Osteocyte (in vitro differentiated cells): ENCODE measurements at places on chromosomes 6 and 20.

DNA sequence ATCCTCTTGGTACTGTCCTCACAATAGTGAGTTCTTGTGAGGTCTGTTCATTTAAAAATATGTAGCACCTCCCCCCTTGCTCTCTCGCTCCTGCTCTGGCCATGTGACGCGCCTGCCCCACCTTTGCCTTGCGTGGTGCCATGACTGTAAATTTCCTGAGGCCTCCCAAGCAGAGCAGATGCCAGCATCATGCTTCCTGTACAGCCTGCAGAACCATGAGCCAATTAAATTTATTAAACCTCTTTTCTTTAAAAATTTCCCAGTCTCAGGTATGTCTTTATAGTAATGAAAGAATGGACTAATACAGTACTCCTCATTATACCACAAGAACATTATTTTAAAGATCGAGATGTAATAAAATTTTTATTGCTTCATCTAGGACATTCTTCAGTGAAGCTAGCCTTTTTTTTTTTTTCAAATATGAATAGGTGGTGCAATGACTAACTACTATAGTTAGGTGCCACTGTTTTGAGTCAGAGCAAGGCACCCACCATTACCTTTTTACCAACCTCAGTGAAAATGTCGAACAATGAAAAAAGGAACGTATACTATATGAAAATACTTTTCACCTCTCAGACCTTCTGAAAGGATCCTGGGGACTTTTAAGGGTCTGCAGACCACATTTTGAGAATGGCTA lies 191.1 kb upstream of the SGK1 start:
- H3K27ac ChIP-seq = no peak overlapping the region
- no peak overlapping the region for H3K4me3 ChIP-seq
- DNase-seq = no peak

- peaks cover 2% of the 10 kb centered on the region for H3K4me1 ChIP-seq
- H3K27ac ChIP-seq = no peak overlapping the region
- no peaks in the 10 kb centered on the region for H3K36me3 ChIP-seq
- no peak overlapping the region for H3K4me3 ChIP-seq
- no peak for DNase-seq
Observed at GRCh38 chr6:38415231-38416005, 224.3 kb downstream of the BTBD9 start.

- H3K4me3 ChIP-seq = no peak overlapping the region
- peaks cover 29% of the 10 kb centered on the region for H3K27me3 ChIP-seq
- no peak for DNase-seq
- H3K36me3 ChIP-seq = no peaks in the 10 kb centered on the region
- H3K27ac ChIP-seq = no peak overlapping the region
Observed at GRCh38 chr20:39534846-39535245, 572.7 kb downstream of the DHX35 start.

DNA sequence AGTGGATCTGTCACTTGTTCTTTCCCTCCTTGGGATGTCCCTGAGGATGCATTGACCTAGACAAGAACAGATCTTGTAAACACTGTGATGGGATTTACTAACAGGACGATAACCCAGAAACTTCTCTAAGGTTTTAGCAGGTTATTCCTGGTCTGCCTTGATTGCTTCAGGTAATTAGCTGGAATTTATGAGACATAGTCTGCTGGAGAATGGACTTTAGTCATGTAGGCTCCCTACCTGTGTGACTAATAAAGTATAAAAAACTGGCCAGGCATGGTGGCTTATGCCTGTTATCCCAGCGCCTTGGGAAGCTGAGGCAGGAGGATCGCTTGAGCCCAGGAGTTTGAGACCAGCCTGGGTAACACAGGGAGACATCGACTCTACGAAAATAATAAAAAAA lies 96.1 kb downstream of the PAK5 start:
- no peaks in the 10 kb centered on the region for H3K27me3 ChIP-seq
- H3K27ac ChIP-seq = no peak overlapping the region
- no peak for DNase-seq

DNA sequence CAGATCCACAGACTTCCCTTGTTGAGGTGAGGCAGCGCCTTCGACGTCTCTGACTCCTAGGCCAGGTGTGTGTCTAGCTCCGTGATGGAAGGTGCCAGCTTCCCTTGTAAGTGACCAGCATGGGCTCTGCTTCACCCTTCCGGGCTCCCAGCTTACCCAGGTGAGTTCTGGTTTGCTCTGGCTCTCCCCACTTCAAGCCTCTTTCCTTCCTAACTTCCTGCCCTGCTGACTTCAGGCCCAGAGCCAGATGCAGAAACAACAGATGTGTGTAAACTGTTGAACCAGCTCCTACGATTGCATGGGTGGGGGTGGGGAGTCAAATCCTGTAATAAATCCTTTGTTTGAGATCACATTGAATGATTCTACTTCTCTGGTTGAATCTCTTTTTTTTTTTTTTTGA lies 51.6 kb upstream of the BMP6 start:
- DNase-seq = no peak
- H3K4me1 ChIP-seq = peaks cover 31% of the 10 kb centered on the region
- no peak overlapping the region for H3K27ac ChIP-seq
- no peak overlapping the region for H3K4me3 ChIP-seq
- H3K36me3 ChIP-seq = no peaks in the 10 kb centered on the region
- peaks cover 11% of the 10 kb centered on the region for H3K27me3 ChIP-seq

DNA sequence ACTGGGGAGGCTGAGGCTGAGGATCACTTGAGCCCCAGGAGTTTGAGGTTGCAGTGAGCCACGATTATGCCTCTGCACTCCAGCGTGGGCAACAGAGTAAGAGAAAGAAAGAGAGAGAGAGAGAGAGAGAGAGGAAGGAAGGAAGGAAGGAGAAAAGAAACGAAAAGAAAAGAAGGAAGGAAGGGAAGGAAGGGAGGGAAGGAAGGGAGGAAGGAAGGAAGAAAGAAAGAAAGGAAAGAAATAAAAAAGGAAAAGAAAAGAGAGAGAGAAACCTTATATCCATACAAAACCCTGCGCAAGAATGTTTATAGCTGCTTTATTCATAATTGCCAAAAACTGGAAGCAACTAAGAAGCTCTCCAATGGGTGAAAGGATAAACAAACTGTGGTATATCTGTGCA lies 8.1 kb upstream of the HSPA12B start:
- H3K27ac ChIP-seq = no peak overlapping the region
- H3K36me3 ChIP-seq = no peaks in the 10 kb centered on the region
- peaks cover 56% of the 10 kb centered on the region for H3K27me3 ChIP-seq
- no peak overlapping the region for H3K4me3 ChIP-seq
- H3K4me1 ChIP-seq = peaks cover 9% of the 10 kb centered on the region
- DNase-seq = no peak
